Activated CD4-positive, alpha-beta T cell treated with anti-CD3 and anti-CD28 coated beads for 4 hours (primary cell): ENCODE measurements at places on chromosomes 13 and 19.

DNA sequence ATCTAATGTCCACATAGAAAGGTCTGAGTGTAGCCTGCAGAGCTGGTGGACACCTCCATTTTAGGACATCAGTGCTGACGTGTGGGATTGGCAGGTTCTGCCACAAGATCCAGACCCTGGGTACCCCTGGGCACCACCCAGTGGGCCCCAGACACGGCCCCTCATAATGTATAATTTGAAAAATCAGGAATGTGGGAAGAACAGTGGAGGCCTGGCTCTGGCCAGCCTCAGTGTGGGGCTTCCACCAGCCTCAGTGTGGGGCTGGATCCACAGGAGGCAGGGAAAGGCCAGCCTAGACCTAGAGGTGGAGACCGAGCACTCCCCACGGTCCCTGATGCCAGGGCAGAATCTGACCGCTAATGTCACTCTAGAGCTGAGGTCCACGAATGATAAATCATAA lies 150.7 kb upstream of the SOX1 start:
- no peak for DNase-seq

- no peak for DNase-seq
These were observed 37.0 kb upstream of the PCDH9 start for GRCh38 chr13:67267136-67267535.

DNA sequence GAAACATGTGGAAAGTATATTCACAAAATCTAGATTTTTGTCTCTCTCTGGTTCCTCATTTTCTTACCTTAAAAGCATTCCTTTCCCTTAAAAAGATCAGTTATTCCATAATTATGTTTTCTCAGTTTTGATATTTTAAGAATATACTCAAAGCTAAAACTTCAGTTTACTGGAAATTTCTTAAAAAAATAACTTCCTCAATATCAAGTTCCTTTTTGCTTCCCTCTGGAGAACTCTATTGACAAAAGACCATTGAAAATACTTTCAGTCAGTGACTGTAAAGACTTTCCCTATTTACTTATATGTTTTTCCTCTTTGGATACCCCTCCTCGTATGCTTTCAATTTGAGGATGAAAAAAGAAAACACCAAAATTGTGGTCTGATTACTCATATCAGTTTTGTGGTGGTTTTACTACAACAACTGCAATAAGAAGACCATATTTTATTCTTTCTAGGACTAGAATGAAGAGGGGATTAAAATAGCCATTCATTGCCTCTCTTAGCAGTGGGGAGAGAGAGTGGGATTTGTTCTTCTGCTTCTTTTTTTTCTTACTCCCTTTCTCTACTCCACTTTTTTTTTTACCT lies 113.2 kb downstream of the ESD start:
- no peak for DNase-seq

DNA sequence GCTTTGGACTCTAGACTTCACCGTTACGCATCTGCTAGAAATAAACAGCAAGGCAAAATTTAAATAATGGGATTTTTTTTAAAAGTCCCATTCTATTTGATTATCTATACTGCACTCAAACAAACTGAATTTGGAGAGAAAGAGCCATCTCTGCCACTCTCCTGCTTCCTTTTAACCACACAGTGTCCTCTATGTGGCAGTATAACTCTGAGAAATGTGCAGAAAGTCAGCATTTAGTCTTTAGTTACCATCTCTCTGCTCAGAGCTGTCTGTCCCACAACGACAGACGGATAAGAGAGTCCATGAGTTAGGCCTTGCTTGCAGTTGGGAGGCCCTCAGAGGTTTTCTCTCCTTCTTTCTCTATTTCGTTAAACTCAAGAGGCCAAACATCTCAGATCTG lies 21.2 kb downstream of the CCNA1 start:
- no peak for DNase-seq

DNA sequence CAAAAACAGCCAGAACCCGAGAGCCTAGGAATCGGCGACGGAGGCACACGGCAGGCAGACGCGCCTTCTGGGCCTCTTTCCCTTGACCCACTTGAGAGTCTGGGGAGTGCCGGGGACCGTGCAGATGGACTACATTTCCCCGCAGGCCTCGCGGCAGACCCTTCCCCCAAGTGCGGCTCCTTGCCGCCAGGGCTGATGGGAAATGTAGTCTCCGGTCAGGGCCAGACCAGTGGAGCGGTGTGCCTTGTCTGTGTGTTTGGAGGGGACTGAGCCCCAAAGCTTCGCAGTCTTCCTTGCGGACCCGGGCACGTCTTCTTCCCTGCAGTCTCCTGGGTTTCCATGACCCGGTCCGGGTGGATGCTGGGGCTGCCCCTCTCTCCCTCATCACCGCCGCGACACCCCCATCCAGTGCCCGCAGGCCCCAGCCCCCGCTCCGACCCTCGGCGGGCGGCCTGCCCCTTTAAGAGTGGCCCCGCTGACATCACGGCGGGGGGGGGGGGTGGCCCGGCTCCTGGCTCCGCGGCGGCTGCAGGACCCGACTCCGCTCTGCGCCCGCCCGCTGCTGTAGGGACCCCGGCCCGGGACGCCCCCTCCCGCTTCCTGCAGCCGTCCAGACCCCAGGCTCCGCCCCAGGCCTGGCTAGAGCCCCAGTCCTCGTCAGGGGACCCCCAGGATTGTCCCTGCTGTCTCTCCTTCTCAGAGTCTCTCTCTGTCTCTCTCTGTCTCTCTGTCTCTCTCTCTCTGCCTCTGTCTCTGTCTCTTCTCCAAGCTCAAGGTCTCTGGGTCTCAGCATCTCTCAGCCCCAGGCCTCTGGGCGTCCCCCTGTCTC lies 758 bp upstream of the CACNG7 start:
- peak; percentile 35 for DNase-seq

- DNase-seq: no peak
These were observed 15.9 kb downstream of the KL start for GRCh38 chr13:33032037-33032625.

DNA sequence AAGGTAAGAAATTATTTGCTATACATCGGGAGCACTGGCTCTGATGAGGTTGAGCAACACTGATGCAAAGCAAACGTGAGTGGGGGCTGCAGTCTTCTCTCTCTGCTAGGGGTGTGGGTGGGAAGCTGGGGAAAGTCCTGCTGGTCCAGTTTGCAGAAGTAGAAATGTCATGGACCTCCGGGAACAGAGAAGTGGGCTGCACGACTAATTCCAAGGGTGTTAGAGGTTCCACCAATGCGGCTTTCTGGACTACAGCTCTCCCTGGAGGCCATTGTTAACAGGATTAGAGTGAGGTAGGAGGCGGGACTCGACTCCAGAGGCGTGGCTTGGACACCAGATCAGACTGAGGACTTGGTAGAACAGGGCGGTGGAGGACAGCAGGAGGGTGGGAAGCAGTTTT lies 5.7 kb upstream of the FBXO27 start:
- DNase-seq: no peak

DNA sequence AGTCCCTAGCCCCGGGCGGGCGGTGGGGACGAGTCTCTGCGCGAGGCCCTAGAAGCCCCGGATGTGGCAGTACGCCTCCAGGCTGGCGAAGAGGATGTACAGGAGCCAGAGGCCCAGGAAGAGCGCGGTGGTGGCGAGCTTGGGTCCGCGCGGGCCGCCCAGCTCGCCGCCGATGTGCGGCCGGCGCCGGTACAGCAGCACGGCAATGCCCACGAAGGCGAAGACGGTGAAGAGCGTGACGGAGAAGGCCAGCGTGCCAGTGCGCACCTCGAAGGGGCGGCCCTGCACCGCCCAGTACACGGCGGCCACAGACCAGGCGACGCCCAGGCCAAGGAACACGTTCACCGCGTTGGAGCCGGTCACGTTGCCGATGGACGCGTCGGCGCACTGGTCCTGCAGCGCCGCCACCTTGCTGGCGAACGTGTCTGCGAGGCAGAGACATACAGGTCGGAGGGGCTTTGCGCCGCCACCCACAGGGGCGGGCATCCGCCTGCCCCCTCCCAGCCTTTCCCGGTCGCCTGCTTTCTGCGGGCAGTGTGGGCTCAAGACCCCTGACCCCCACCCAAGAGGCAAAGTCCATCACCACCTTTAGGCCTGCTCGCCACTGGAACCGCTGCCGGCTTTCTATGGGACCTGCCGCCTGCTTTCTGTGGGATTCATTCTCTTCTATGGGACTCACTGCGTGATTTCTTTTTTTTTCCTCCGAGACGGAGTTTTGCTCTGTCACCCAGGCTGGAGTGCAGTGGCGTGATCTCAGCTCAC lies 10.9 kb upstream of the MEIS3 start:
- DNase-seq: no peak
